ENCODE measurements at places on chromosomes 6 and 20.

GRCh38 chr6:163008626-163009025 is 280.9 kb downstream of the PACRG start:
- no peak for DNase-seq
- no peak overlapping the region for H3K4me3 ChIP-seq
- no peaks in the 10 kb centered on the region for H3K36me3 ChIP-seq
- H3K27me3 ChIP-seq: no peaks in the 10 kb centered on the region
- no peaks in the 10 kb centered on the region for H3K4me1 ChIP-seq
- no peak overlapping the region for H3K27ac ChIP-seq

- no peak overlapping the region for H3K27ac ChIP-seq
- H3K27me3 ChIP-seq: no peaks in the 10 kb centered on the region
- H3K4me3 ChIP-seq: no peak overlapping the region
- no peaks in the 10 kb centered on the region for H3K36me3 ChIP-seq
- DNase-seq: no peak
Measured at GRCh38 chr6:49339096-49339495, 124.0 kb downstream of the MMUT start.

GRCh38 chr20:2866236-2866635 is 7.0 kb upstream of the PTPRA start:
- no peaks in the 10 kb centered on the region for H3K27me3 ChIP-seq
- DNase-seq: no peak
- no peak overlapping the region for H3K27ac ChIP-seq
- no peak overlapping the region for H3K4me3 ChIP-seq
- H3K36me3 ChIP-seq: no peaks in the 10 kb centered on the region

- no peaks in the 10 kb centered on the region for H3K27me3 ChIP-seq
- H3K4me1 ChIP-seq: no peaks in the 10 kb centered on the region
- no peak for DNase-seq
Measured at GRCh38 chr6:97717086-97717485, 434.1 kb upstream of the MMS22L start.

GRCh38 chr20:49532285-49532946 is 35.5 kb downstream of the PTGIS start:
- no peak overlapping the region for H3K27ac ChIP-seq
- H3K4me1 ChIP-seq: peaks cover 8% of the 10 kb centered on the region
- no peak for DNase-seq

DNA sequence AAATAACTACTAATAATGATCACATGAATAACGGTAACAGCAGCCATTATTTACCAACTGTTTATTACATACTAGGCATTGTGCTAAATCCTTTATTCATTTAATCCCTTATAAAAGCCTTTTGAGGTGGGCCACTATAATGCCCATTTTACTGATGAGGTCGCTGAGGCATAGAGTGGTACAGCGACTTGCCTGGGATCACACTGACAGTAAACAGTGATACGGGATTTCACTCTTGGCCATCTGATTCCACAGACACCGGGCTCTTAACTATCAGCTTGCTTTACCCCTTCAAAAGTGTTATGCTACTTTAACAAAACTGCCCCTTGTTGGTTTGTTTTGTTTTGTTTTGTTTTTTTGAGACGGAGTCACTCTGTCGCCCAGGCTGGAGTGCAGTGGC is 2.2 kb upstream of the RAB22A start:
- H3K27me3 ChIP-seq: no peaks in the 10 kb centered on the region
- peaks cover 12% of the 10 kb centered on the region for H3K36me3 ChIP-seq
- no peak for DNase-seq

GRCh38 chr6:39092124-39092523 is 22.9 kb downstream of the SAYSD1 start:
- H3K4me1 ChIP-seq: no peaks in the 10 kb centered on the region
- no peak overlapping the region for H3K27ac ChIP-seq
- H3K36me3 ChIP-seq: no peaks in the 10 kb centered on the region
- DNase-seq: no peak
- peaks cover 37% of the 10 kb centered on the region for H3K27me3 ChIP-seq
